ENCODE measurements at places on chromosomes 6 and 20.

DNA sequence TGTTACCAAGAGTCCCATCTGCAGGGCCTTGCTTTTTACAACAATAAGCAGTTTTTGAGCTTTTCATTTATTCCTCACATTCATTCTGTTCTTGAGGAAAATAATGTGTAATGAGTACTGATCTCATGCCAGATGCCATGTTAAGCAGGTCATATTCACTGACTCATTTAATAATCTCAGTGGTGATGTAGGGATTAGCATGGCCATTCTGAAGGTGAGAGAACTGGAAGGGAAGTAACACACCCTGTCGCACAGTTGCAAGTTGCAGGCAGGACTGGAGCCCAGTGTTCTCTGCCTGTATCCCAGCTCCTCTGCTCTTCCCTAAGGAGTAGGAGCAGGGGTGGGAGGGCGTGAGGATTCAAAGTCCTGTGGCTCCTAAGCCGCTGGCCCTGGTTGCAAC lies 5.6 kb downstream of the PCIF1 start:
- DNase-seq = no peak

DNA sequence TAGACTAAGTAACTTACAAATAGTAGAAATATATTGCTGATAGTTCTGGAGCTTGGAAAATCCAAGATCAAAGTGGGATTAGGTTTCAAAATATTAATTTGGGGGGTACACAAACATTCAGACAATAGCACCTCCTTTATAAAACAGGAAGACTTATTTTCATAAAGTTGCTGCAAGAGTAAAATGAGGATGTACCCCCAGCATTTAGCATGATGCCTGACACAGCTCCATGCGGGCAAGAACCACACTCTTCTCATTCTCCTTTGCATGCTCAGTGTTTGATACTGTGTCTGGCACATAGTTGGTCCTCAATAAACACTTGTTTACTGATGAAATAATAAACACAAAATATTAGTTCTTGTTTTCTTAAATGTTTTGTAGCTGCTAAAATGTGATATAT lies 332.9 kb downstream of the TFAP2A start:
- DNase-seq = no peak

- DNase-seq = no peak
Observed at GRCh38 chr20:8735014-8735413, 333.9 kb upstream of the PLCB4 start.

- DNase-seq = no peak
Observed at GRCh38 chr20:45370571-45371160, 7.5 kb downstream of the TP53TG5 start.

- peak; percentile 94 for DNase-seq
Observed at GRCh38 chr20:13800728-13801134, 15.9 kb downstream of the NDUFAF5 start.

DNA sequence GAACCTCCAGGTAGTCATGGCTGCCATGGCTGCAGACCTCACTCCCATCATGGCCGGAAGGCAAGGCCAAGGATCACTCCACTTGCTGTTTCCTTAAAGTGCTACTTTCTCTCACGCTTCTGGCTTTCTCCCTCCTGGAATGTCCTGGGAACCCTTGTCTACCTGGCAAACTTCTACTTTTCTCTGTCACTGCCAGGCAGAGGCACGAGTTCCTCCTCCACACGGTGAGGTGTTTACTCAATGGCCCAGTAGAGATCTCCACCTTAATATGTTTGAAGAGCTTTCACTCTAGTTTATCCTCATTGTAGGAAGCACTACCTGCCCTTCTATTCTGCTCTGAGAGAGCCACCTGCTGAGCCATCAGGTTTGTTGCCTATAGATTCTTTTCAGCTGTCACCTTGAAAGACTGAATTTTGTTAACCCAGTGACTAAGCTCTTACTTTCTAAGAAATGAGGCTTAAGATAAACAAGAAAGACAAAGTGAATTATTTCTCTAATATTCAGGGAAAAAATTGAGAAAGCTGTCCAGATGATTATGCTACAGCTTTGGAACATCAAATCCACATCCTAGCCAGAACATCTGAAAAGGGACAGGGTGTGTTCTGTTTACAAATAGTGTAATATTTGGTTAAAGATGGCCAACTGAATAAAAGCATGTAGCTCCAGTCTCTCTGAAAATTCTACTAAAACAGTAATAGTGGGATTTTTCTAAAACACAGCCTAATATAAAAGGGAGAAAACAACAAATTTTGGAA lies 54.9 kb downstream of the PLAGL1 start:
- no peak for DNase-seq

- no peak for DNase-seq
Observed at GRCh38 chr6:82751718-82752117, 313.9 kb downstream of the UBE3D start.

DNA sequence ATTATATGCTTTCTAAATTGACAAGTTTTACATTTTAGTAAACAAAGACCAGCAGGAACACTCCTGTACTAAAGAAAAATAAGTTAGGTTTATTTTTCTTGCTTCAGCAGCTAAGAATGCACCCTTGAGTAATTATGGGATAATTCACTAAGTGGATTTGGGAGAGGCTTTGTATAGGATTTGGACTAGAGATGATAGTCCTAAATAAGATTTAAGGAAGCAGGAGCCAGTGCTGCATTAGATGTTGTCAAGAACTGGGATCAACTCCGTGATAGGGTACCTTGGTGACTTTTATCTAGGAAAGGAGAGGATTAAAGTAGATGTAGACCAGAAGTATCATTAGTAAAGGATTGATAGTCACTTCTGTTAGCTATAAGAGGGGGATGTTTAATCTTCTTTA lies 4.1 kb upstream of the C6orf141 start:
- DNase-seq = no peak

DNA sequence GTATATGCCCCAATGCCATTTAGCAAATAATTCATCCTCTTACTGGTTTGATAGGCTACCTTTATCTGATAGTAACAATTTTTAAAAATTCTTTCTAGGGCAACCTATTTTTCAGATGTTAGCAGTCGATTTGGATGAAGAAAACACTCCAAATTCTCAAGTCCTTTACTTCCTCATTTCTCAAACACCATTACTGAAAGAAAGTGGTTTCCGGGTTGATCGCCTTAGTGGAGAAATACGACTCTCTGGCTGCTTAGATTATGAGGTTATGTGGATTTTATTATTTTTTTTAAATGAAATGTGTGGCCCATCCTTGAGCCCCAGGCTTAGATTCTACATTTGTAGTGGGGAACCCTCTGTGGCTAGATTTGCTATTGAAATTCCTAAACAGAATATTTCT lies 26.3 kb downstream of the CDH26 start:
- no peak for DNase-seq

DNA sequence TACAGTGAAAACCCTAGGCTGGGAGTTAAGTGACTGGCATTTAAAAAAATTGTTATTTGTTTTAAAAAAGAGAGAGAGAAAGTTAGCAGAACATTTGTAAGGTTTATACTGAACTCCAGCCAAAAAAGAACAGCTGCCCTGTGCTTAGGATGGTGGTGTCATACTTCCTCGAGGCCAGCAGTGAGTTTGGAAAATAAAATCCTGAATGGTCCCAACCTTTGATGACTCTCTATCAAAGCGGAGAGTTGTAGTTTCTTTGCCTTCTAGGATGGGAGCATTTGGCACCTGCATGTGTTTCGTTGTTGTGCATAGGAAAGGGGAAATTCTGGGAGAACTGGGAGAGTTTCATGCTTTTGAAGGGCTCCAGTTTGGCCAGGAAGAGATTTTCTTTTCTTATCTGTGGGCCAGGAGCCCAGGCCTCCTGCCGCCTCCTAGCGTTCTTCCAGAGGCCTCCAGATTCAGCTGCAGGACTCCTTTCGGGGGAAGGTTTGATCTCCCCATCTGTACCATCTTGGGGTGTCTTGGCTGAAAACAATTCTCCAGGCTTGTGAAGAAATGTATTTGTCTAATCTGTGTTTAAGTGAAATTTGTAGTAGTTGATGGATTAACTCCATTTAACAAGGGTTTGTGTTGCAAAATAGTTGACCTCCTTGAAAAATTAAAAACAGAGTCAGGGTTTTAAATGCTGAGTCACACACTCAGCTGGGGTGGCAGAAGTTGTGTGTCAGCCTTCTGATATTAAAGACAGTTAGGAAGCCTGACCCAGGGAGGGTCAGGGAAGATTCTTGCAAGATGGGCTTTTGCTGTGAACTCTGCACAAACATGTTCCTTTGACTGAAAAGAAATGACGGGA lies 63.4 kb downstream of the TXNDC5 start:
- peak; percentile 2 for DNase-seq

DNA sequence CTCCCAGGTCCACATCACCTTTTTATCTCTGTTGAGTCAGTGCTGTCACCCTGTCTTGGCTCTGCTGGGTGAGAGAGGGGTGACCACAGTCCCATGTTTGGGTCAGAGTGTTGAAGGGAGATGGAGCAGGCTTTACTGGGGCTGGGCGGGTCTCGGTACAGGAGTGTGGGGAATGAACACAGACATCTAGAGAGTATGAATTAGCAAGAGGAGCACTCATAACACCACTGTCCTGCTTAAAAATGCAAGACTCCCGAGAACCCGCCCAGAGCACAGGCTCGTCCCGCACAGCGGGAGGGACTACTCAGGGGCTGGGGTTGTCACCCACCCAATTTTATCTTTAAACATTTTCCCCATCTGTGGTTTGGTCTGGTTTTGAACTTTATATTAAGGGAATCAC lies 27.5 kb upstream of the DACT2 start:
- no peak for DNase-seq

DNA sequence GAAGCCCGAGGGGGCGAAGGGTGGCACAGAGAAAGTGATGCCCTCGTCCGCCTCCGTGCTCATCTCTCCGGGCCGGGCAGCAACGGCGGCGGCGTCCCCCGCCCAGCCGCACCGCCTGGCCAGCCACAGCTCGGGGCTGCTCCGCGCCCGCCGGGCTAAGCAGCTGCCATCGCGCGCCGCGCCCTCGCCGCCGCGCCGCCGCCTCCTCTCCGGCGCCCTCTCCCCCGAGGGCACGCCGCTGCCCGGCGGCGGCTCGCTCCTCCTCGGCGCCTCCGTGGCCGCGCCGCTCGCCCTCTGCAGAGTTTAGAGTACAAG lies 225 bp downstream of the MAP3K5 start:
- no peak for DNase-seq

DNA sequence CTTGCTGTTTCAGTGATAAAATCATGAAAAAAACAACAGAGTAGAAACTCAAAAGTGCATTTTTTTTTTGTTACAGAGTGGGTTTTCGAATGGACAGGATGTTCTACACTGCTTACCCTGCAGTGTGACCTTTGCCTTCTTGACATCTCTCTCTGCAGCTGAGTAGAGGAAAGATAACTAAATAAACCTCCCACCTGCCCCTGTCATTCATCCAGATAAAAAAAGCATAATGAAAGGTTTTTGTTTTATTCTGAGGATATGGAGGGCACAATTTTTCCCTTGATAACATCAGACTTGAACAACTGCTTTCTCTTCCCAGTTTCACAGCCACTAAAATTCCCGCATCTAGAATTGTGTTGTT lies 193.6 kb upstream of the FOXQ1 start:
- no peak for DNase-seq

GRCh38 chr20:63273059-63273579 lies 506 bp downstream of the ARFGAP1 start:
- DNase-seq = no peak

GRCh38 chr6:76495909-76496308 lies 423.4 kb upstream of the IMPG1 start:
- no peak for DNase-seq

DNA sequence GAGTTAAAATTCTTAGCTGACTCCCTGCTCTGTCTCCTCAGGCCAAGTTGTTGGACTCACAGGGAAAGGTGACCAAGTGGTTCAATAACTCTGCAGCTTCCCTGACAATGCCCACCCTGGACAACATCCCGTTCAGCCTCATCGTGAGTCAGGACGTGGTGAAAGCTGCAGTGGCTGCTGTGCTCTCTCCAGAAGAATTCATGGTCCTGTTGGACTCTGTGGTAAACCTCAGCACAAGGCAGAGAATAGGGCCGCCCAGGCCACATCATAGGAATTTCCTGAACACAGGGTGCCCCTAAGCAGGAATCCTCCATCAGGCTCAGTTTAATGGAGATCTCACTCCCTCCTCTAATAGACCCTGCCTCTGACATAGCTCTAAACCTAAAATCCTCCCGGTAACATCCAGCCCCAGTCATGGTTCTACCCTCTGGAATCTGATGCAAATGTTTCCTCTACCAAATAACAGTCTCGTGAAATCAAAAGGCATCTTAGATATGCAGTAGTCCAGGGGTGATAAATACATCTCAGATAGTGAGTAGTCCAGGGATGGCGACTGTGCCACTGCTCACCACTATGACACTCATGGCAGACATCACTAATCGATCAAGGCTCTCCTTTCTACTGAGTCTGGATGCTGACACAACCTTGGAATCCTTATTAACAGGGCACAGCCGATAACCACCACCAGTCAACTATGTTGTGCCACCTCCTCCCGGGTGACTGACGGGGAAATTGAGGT lies 18.3 kb downstream of the BPIFB1 start:
- peak; percentile 55 for DNase-seq

GRCh38 chr20:46128310-46129151 lies 10.4 kb downstream of the CD40 start:
- no peak for DNase-seq

- DNase-seq = no peak
Observed at GRCh38 chr6:153162172-153162571, 31.1 kb upstream of the RGS17 start.

- no peak for DNase-seq
Observed at GRCh38 chr6:154164397-154164796, 125.4 kb downstream of the OPRM1 start.

DNA sequence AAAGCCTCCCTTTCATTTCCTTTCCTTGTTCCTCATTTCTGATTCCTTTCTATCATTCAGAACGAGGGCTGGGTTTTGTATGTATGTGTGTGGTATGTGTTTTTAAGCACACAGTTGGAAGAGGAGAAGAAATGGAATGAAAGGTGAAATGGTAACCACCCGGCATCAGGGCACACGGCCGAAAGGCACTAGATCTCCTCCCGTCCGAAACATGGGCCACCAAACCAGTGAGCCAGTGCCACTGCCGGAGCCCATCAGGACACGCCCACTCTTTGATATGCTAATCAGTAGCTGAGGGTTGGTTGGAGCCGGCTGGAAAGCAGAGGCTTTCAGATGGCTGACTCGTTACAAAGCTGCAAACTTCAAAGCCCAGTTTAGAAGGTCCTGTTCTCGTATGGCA lies 228.6 kb upstream of the JARID2 start:
- DNase-seq = no peak

GRCh38 chr20:63567386-63568169 lies 6.5 kb downstream of the HELZ2 start:
- DNase-seq = no peak
